ENCODE measurements at places on chromosomes 11 and 22. TPM values are rescaled to one million over a fixed set of nuclear protein-coding genes. Genes with fewer than 3 reads are reported as not detected.

Gene SLCO2B1
- 4.2 TPM for total RNA-seq

Gene GRAMD1B
- total RNA-seq = 45.0 TPM

Gene FAM118A
- 10.3 TPM for total RNA-seq

Gene PRDX5
- total RNA-seq = 493 TPM

Gene MS4A4A
- total RNA-seq = not detected

Gene C11orf97
- not detected for total RNA-seq

Gene TREH
- not detected for total RNA-seq

Gene CADM1
- 16.1 TPM for total RNA-seq
